Right lobe of liver (tissue), 6 donors: ENCODE measurements at places on chromosomes 6 and 20. TPM values are rescaled to one million over a fixed set of nuclear protein-coding genes. Genes with fewer than 3 reads are reported as not detected.

- no peaks in the 10 kb centered on the region for H3K36me3 ChIP-seq
- no peak overlapping the region for H3K27ac ChIP-seq
- H3K27me3 ChIP-seq, result no peaks in the 10 kb centered on the region
- H3K4me1 ChIP-seq, result no peaks in the 10 kb centered on the region
- no peak overlapping the region for H3K4me3 ChIP-seq
Measured at GRCh38 chr20:61345656-61346055, 93.6 kb downstream of the CDH4 start.

DNA sequence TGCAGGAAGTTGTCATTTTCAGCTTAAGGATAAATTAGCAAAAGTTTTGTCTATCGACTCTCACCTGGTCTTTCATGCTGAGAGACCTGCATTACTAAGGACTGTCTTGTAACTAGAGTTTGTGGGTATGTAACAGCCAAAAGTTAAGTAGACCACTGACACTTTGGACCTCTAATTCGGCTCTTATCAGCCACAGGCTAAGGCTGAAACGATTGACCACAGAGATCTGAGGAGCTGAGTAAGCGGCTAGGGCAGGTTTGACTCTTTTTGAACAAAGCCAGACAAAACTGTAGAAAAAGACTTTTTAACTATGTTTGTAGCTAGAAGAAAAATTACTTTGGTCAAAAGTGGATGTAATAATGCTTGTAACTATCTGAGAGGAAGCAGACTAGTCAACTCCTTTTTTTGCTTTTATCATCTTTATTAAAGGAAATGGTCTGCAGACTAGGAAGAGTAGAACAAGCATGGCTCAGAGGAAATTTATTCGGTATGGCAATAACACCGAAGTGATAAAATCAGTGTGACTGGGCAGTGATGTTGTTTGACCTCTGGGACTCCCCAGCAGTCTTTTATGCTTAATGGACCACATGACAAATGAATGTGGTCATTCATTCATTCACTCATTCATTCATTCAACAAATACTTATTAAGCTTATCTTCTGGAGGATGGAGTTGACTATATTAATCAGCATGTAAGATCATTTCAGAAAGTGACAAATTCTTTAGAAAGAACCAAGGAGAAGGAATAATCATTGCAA lies 725.0 kb upstream of the HS3ST5 start:
- no peaks in the 10 kb centered on the region for H3K4me1 ChIP-seq
- no peak overlapping the region for H3K27ac ChIP-seq
- H3K27me3 ChIP-seq, result no peaks in the 10 kb centered on the region
- no peak for DNase-seq

- H3K27me3 ChIP-seq, result no peaks in the 10 kb centered on the region
- no peak overlapping the region for H3K27ac ChIP-seq
- DNase-seq, result no peak
- no peak overlapping the region for H3K4me3 ChIP-seq
- H3K4me1 ChIP-seq, result no peaks in the 10 kb centered on the region
Measured at GRCh38 chr6:73965539-73966029, 269.6 kb downstream of the CD109 start.

DNA sequence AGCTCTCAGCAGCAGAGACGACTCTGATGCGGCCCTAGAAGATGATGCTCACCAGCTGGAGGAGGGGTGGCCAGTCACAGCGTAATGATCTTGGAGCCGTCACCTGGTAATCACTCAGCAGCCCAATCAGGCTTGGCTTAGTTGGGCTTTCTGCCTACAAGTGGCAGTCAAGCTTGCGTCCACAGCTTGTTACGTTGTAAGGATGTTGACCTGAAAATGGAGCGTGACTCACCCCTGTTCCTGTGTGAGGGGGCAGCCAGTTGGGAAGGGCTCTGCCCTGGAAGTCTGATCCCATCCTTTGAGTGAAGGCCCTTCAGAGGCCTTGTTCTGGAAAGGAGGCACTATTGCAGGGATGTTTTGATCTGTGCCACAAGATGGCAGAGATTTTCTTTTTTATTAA lies 49.8 kb downstream of the SPATA2 start:
- peaks cover 27% of the 10 kb centered on the region for H3K36me3 ChIP-seq
- H3K4me1 ChIP-seq, result no peaks in the 10 kb centered on the region
- no peaks in the 10 kb centered on the region for H3K27me3 ChIP-seq
- H3K4me3 ChIP-seq, result no peak overlapping the region

DNA sequence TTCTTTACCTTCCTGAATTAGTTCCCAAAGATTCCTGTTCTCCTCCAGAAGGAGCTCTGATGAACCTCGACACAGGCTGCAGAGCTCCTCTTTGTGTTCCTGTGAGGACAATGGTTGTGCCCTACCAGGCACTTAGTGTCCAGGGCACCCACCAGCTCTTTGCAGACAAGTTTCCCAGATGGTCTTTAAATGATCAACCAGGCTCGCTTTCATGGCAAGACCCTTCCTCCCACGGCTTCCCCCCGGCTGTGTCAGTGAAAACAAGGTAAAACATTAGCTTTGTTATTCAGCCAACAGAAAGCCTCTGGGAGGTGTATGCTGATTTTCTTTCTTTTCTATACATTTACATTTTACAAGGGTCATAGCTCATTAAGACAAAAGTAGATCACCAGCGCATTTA lies 32.3 kb upstream of the CNKSR3 start:
- no peaks in the 10 kb centered on the region for H3K36me3 ChIP-seq
- no peak overlapping the region for H3K4me3 ChIP-seq
- no peaks in the 10 kb centered on the region for H3K27me3 ChIP-seq
- DNase-seq, result no peak
- no peak overlapping the region for H3K27ac ChIP-seq
- peaks cover 3% of the 10 kb centered on the region for H3K4me1 ChIP-seq

DNA sequence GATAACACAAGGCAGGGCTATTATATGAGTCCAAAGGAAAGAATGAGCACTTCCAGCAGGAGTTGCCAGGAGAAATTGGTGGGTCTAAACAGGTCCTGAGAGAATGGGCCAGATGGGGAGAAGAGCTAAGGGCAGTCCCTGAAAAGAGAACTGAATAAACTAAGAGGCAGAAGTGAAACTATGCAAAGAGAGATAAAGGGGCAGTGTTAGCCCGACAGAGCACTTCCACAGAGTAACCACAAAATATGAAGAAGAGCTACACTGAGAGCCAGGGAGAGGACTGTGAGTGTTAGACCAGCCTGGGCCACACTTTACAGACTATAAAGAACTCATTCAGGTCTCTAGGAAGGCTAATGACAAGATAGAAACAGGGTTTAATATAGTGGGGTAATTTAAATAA lies 43.8 kb downstream of the RALGAPA2 start:
- H3K4me3 ChIP-seq, result no peak overlapping the region
- H3K4me1 ChIP-seq, result peaks cover 4% of the 10 kb centered on the region
- H3K27me3 ChIP-seq, result no peaks in the 10 kb centered on the region
- H3K27ac ChIP-seq, result no peak overlapping the region

- H3K27ac ChIP-seq, result no peak overlapping the region
- H3K27me3 ChIP-seq, result no peaks in the 10 kb centered on the region
- peaks cover 8% of the 10 kb centered on the region for H3K36me3 ChIP-seq
- DNase-seq, result no peak
- H3K4me1 ChIP-seq, result no peaks in the 10 kb centered on the region
Measured at GRCh38 chr20:2114990-2115681, 13.5 kb downstream of the STK35 start.

DNA sequence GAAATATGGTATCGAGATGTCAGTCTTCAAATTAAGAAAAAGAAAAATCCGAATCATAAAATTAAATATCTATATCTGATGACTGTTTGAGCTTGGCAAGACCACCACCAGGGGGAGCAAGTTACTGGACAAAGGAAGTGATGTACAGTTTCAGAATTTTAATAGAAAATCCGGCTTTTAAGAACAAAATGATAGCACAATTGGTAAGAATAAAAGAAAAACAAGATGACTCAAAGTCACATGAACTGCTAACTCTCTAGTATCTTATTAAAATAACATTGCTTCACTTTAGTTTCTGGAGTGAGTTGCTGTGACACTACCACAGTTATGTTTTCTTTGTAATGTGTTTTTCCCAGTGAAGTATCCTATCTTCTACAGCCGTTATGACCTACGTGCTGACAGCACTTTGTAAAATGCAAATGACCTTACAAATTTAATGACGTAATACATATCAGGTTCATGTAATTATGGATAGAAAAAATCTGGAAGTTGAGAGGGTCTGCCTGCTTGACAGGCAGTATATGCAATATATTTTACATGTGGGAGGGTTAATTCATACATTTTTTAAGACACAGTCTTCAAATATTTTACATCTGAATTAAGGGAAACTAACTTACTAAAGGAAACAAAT lies 405.3 kb upstream of the HS3ST5 start:
- no peaks in the 10 kb centered on the region for H3K4me1 ChIP-seq
- no peak overlapping the region for H3K27ac ChIP-seq
- no peak for DNase-seq
- H3K27me3 ChIP-seq, result no peaks in the 10 kb centered on the region
- H3K4me3 ChIP-seq, result no peak overlapping the region
- H3K36me3 ChIP-seq, result no peaks in the 10 kb centered on the region

DNA sequence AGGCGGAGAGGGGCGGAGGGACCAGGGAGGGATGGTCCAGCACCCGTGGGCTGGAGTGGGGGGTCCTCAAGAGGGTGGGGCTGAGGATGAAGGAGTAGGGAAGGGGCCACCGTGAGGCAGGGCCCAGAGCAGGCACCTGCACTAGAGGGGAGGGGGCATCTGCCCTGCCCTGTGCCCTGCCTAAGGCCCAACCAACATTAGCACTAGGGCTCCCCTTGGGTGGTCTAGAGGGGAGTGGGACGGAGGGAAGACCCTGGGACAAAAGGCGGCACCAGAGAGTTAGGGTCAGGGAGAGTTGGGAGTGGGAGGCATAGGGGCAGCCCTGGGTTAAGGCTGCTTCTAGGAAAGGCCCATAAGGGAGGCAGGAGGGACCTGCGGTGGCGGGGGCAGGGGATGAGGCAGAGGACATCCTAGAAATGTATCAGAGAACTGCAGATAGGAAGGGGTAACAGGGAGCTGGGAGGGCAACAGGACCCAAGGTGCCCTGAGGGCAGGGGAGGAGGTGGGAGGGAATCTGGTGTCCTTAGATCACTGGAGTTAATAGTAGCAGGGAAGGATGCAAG lies 24.5 kb downstream of the HLA-F start:
- no peaks in the 10 kb centered on the region for H3K36me3 ChIP-seq
- peak overlapping the region; percentile 73 for H3K4me3 ChIP-seq
- H3K27ac ChIP-seq, result no peak overlapping the region
- H3K27me3 ChIP-seq, result no peaks in the 10 kb centered on the region

GRCh38 chr6:170545405-170545804 lies 7.7 kb downstream of the PSMB1 start:
- H3K36me3 ChIP-seq, result peaks cover 17% of the 10 kb centered on the region
- H3K27me3 ChIP-seq, result no peaks in the 10 kb centered on the region
- DNase-seq, result no peak
- no peak overlapping the region for H3K27ac ChIP-seq
- H3K4me3 ChIP-seq, result no peak overlapping the region

The TFAP2D gene
- total RNA-seq, result not detected

DNA sequence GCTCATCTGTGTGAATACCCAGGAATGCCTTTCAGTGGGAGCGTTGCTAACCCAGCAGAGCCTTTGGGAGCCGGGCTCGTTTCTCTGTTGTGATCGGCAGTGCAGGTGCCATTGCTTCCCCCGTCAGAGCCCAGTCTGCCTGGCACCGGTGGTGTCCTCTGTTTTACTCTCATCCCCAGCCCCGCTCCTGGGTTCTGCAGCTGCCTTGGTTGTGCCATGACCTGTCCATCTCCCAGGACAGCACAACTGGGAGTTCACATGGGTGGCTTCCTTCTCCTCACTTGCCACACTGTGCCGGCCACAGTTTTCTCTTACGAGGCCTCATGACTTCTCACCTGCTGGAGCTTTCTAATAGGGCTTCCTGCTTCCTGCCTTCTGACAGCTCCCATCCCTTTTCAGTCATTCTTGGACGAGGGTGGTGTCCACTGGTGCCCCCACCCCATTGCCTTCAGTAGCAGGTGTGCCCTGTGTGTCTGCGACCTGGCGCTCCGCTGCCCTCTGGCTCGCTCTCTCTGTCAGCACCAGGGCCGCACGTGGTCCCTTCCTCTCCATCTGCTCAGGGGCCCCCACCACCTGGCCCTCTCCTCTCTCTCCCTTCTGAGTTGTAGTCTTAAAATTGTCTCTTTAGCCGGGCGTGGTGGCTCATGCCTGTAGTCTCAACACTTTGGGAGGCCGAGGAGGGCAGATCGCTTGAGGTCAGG lies 110.9 kb downstream of the RPP40 start:
- no peaks in the 10 kb centered on the region for H3K27me3 ChIP-seq
- no peak overlapping the region for H3K27ac ChIP-seq
- DNase-seq, result no peak
- H3K4me3 ChIP-seq, result no peak overlapping the region
- H3K36me3 ChIP-seq, result no peaks in the 10 kb centered on the region

The TAF11 gene
- total RNA-seq, result 10.8 TPM

GRCh38 chr6:163183806-163184205 lies 230.7 kb upstream of the QKI start:
- H3K27me3 ChIP-seq, result no peaks in the 10 kb centered on the region
- H3K4me1 ChIP-seq, result no peaks in the 10 kb centered on the region
- H3K4me3 ChIP-seq, result no peak overlapping the region
- H3K36me3 ChIP-seq, result no peaks in the 10 kb centered on the region
- no peak for DNase-seq
